ENCODE measurements at places on chromosomes 5 and 9.

GRCh38 chr5:10853154-10853553 is 92.1 kb upstream of the DAP start:
- no peak for DNase-seq

- DNase-seq: no peak
These were observed 32.3 kb downstream of the NTRK2 start for GRCh38 chr9:84701801-84702200.

DNA sequence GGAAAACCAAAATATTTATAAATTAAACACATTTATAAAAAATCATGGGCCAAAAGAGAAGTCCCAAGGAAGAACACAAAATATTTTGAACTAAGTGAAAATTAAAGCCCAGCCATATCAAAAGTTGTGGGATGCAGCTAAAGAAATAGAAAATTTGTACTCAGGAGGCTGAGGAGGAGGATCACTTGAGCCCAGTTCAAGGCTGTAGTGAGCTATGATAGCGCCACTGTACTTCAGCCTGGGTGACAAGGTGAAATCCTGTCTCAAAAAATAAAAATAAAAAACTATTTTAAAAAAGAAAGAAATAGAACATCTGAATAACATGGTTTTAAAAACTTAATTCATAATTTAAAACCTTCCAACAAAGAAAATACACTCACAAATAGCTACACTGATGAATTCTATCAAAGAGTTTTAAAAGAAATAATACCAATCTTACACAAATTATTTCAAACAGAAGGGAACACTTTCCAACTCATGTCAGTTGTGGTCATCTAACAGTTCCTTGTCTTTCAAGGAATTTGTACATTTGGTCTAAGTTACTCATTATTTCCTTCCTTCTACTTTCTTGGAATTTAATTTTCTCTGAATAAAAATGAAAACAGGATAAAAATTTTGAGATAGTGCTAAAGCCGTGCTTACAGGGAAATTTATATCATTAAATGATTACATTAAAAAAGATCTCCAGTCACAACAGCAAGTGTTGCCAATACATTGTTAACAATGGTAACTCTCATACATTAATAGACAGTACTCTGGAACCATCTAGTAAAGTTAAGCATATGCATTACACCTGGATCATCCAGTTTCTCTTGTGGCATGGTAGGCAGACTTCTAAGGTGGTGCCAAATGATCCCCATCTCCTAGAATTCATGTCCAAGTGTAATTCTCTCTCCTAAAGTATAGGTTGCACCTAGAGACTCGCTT is 17.8 kb downstream of the PTBP3 start:
- no peak for DNase-seq

DNA sequence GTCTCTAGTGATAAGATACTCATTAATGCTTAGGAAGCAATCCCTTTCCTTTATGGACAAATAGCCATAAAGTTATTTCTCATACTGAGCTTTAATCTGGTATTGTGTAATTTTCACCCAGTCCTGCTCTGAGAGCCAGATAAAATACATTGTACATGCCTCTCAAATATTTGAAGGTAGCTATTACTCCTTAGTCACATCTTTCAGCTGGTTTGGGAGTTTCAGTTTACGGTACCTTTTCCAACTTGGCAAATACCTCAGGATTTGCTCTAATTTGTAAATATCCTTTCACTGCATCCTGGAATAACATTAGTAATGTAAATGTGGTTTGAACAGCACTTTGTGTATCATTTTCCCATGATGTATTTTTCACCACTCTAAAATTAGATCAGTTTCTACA is 47.4 kb downstream of the ABHD17B start:
- peak; percentile 19 for DNase-seq

DNA sequence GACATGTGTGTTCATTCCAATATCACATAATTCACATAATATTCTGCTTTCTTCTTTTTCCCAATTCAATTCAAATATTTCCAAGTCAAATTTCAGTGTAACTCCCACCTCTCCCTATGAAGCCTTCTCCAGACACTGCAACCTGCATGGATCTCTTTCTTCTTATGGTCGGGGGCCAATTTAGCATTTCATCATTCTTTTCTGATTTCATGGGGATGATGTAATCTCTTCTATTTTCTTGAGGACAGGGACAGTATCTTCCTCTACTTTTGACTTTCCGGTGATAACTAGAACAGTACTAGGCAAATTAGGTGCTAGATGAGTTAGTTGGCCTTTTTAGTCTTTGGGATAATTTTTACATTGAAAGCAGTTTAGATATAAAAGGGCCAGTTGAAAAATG is 92.7 kb downstream of the CARTPT start:
- DNase-seq: no peak

DNA sequence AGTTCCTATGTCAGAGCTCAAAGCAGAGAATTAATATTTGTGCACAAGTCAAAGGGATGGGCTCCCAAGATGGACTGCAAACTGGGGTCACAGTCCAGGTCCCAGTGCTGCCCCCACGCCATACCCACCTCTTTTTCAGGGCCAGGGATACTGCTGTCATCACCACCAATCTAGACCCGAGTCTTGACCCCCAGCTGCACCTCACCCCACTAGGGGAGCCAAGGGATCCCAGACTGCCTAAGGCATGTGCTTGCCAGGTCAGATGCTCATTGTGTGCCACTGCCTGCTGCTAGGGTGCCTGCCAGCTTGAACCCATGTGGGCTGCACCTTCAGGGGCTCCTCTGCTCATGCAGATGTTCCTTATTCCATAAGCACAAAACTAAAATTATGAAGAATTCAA is 215.6 kb upstream of the NREP start:
- DNase-seq: no peak

DNA sequence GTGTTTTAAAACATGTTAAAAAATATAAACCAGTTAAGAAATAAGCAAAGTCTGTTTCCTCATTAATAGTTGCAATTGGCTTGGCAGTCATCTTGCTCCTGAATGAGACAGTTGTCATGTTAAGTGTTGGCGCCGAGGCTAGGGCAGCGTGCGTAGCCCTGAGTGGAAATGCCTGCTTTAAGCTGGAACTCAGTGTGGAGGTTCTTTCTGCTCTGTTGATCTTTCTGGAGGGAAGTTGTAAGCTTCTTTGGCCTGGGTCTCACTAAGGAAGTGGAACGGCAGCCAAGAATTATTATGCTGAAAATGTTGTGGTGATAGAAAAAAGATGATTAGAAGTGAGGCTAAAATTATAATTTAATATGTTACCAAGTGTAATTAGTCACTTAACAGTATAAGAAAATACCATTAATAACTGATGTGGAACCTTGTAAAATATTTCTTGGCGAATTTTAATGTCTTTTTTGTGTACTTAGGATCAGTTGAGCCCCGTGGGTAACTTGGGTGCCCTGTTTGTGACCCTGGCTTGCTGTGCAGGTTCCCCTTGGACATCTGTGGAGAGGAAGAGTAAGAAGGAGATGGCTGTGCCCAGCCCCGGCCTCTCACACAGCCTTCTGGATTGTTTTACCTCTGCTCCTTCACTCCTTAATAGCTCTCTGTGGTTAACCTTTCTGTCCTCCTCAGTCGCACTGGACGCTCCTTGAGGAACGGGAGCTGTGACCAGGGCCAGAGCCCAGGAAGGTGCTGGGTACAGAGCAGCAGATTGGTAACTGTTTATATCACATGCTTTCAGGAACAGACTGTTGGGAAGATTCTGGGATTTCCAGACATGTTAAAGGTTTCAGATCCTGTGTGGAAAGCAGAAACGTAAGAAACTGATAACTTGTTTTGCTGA is 31.0 kb downstream of the PCBD2 start:
- no peak for DNase-seq

- DNase-seq: no peak
These were observed 10.3 kb downstream of the HK3 start for GRCh38 chr5:176888865-176889165.

DNA sequence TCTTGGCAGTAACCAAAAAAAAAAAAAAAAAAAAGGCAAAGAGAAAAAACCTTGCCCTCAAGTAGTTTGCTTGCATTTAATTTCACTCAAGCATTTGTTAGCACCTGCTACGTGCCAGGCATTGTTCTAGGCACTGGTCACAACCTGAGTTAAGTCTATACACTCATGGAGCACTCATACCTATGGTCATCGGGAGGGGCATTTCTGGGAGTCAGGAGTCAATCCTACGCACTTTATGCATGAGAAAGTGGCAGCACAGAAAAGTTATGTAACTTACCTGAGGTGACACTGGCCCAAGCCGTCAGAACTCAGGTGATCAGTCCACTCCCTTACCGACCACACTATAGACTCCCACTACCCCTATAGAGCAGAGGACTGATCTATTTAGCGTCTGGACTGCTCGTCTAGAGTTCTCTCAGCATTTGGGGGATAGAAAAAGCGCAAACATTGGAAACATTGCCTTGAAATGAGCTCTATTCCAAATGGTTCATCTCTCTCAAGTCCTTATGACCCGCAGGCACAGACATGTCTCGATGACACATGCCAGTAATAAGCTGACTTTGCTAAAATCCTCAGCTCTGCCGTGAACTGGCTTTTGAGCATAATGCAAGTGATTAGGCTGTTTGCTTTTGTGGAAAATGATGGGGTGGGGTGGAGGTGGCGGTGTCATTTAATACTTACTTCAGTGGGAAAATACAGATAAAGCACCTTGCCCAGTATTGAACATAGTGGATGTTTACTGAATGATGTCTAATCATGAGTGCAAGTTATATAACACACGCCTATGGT is 160.2 kb downstream of the ARHGEF28 start:
- DNase-seq: no peak
